ENCODE measurements at places on chromosomes 6 and 20.

DNA sequence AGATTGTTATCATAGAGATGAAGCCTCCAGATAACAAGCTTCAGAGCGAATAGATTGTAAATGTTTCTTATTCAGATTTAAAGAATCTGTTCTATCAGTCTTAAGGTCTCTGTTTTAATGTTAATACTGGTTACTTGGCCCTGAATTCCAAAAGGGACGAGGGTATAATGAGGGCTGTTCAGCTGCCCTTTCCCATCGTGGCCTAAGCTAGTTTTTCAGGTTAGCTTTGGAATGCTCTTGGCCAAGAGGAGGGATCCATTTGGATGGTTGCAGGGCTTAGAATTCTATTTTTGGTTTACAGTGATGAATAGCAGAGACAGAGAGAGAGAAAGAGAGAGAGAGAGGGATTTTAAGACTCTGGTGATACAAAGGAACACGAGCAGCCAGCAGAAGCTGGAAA is 62.8 kb upstream of the UFL1 start:
- no peak for DNase-seq

- no peak for DNase-seq
Observed at GRCh38 chr6:41578217-41579087, 32.3 kb downstream of the FOXP4 start.

DNA sequence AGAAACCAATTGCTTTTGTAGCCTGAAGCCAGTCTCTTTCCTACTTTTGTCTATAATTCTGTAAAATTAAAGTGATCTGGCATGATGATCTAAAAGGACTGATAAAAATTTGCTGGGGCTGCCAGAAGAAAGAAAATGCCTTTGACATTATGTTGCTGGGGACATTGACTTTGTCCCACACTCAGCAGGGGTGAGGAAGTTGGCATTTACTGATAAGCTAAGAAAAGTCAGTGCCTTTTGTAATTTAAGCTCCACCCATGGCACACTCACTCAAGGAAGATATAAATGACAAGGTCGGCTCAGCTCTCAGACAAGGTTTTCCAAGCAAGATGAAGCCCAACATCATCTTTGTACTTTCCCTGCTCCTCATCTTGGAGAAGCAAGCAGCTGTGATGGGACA is at the start of gene SEMG1:
Gene SEMG1 (plus strand): TSS at position 309 of the 400 bp plus-strand sequence. CDS start 21 bp downstream, at position 330.
- DNase-seq = no peak

DNA sequence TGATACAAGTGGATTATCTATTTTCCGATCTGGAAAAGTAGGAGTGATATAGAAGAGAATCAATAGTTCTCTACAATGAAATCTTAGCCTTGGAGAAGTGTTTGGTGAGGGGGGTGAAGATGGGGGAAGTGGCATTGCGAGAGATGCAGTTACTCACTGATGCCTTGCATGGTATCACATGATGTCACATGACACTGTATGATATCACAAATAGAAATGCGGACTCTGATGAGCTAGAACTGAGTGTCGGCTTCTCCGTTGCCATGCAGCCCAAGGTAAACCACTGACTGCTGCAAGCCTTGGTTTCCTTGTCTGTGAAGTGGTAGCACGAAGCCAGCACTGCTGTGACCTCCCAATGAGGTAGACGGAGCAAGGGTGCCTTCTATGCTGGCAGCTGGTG is 403.3 kb upstream of the AGPAT4 start:
- DNase-seq = no peak
